ENCODE measurements at places on chromosomes 2 and 18. TPM values are rescaled to one million over a fixed set of nuclear protein-coding genes. Genes with fewer than 3 reads are reported as not detected.

The REG1B gene
- not detected for total RNA-seq

The ASXL3 gene
- not detected for total RNA-seq

The MAPK4 gene
- not detected for total RNA-seq

DNA sequence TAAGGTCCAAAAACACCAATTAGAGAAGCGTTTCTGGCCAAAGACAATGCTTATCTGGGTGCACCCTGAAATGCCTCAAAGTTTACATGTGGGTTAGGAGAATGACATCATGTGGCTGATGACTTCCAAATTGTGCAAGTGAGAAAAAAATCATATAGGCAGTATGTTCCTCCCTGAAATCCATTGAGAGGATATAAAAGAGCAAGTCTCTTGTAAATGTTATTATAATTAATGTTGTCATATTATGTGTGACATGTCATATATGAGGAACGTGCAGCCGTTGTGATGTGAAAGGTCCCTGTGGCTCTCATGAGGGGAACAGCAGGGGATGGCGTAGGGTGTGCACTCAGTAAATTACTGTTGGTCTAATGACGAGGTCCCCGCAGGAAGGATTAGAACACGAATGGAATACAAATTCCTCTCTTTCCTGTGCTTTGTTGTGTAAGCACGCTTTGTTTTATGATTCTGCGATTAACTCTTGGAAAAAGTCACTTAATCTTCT, 290.8 kb downstream of the PRKCE start:
- DNase-seq: no peak
- no peaks in the 10 kb centered on the region for H3K4me1 ChIP-seq
- no peaks in the 10 kb centered on the region for H3K36me3 ChIP-seq
- no peak overlapping the region for H3K4me3 ChIP-seq
- no peak overlapping the region for H3K27ac ChIP-seq
- H3K27me3 ChIP-seq: peaks cover 3% of the 10 kb centered on the region

DNA sequence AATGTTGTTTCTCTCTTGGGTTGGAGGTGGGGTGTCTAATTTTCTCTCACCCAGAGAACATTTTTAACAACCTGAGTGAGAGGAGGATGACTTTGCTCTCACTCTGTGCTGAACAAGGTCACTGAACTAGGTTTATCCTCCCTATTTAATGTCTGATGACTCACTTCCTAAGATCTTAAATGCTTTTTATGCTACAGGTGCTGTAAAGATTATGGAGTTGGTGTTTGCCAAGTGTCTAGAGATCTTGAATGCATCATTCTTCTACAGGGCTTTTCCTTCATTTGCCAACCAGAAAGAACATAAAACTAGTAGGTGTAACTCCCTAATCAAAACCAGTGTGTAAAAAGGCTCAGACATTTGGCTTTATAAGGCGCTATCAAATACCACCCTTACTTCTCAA, 350.5 kb upstream of the ETAA1 start:
- H3K27me3 ChIP-seq: no peaks in the 10 kb centered on the region
- no peak overlapping the region for H3K4me3 ChIP-seq
- H3K4me1 ChIP-seq: no peaks in the 10 kb centered on the region

Measured in activated CD4-positive, alpha-beta T cell treated with anti-CD3 and anti-CD28 coated beads, Interleukin-2, amount 10 ng/mL, durations not matched to agents 24 days and 14 days (primary cell).